ENCODE measurements at places on chromosomes 12 and 14. TPM values are rescaled to one million over a fixed set of nuclear protein-coding genes. Genes with fewer than 3 reads are reported as not detected.

DNA sequence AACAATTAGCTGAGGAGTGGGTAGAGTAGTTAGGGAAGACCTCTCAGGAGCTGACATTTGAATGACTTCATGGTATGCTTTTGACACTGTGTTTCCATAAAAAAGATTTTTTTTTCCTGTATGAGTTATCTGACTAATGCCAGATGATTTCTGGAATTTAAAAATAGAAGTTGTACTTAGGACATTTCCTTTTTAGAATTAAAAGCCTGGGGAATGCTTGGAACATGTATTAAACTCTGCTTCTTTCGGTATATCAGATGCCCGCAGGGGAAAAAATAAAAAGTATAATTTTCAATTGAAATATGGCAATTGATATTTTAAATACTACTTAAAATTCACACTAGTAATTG is 41.1 kb downstream of the BRMS1L start:
- no peaks in the 10 kb centered on the region for H3K27me3 ChIP-seq
- no peak overlapping the region for H3K27ac ChIP-seq
- no peak for DNase-seq
- no peak overlapping the region for H3K4me3 ChIP-seq

GRCh38 chr14:72104011-72104613 is 171.9 kb downstream of the RGS6 start:
- no peak overlapping the region for H3K27ac ChIP-seq
- no peak overlapping the region for H3K4me3 ChIP-seq
- H3K4me1 ChIP-seq, result no peaks in the 10 kb centered on the region

DNA sequence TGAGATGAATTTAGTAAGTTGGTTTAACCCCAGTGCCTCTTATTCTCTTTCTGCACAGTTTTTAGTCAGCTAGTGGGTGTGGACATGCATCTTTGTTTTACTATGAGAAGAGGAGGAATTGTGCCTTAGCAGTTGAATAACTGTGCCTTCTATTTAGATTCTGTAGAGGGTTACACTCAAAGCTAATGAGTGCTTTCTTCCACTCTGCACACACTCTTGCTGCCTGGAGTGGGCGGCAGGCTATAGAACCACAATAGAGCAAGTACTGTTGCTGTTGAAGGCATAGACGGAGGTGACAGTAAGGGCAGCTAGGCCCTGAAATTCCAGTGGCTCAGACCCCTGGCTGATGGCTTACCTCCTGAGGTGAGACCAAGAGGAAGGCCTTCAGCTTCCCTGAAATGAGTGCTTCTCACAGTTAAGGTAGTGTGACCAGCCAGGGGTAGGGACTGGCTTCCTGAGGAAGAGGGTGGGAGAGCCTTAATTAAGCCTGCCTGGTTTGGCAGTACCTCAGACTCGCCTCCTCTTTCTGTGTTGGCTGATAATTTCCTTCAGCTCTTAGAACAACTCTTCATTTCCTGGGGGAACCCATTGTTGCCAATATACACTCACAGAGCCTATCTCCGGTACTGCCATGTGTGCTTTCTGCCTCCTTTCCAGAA is 24.7 kb downstream of the SUSD6 start:
- peak overlapping the region; percentile 64 for H3K27ac ChIP-seq
- DNase-seq, result no peak
- H3K27me3 ChIP-seq, result no peaks in the 10 kb centered on the region
- H3K36me3 ChIP-seq, result no peaks in the 10 kb centered on the region

- H3K4me1 ChIP-seq, result peaks cover 4% of the 10 kb centered on the region
- no peaks in the 10 kb centered on the region for H3K27me3 ChIP-seq
- peak overlapping the region; percentile 86 for H3K27ac ChIP-seq
- no peak overlapping the region for H3K4me3 ChIP-seq
- peak; percentile 87 for DNase-seq
These were observed 18.2 kb upstream of the CACNA2D4 start for GRCh38 chr12:1936406-1937320.

- DNase-seq, result no peak
- H3K4me3 ChIP-seq, result no peak overlapping the region
- H3K27me3 ChIP-seq, result no peaks in the 10 kb centered on the region
- no peaks in the 10 kb centered on the region for H3K4me1 ChIP-seq
- no peak overlapping the region for H3K27ac ChIP-seq
These were observed 173.2 kb downstream of the CAND1 start for GRCh38 chr12:67442347-67442841.

- H3K27ac ChIP-seq, result no peak overlapping the region
- no peaks in the 10 kb centered on the region for H3K27me3 ChIP-seq
- H3K4me1 ChIP-seq, result no peaks in the 10 kb centered on the region
- no peak overlapping the region for H3K4me3 ChIP-seq
- no peak for DNase-seq
These were observed 102.1 kb downstream of the MYRFL start for GRCh38 chr12:69927164-69927563.

DNA sequence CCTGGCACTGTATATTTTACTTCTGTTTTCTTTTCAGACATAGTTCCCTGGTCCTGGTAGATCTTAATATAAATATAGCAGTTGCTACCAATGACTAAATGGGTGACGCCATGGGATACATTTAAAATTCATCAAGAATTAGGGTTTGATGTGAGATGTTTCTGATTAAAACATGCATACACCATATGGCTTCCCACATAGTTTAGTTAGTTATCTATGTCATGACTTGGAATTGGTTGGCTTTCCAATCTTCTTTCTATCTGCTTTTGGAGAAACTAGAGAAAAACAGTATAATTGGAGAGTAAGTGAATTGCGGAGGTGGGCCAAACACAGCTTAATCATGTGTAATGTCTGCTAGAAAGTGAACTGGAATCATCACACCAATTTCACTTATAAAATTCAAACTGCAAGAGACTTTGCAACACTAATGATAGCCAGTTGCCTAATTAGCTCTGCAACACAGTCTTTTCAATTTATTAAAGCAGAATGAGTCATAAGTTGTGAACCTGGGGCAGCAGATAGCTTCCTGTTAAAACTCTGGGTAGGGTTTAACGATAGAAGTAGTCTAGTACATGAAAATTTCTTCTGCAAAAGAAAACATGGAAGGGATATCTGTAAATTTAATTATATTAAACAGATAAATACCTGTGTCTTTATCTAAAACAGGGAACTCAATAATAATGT is 295.2 kb downstream of the SLC16A7 start:
- no peaks in the 10 kb centered on the region for H3K4me1 ChIP-seq
- no peaks in the 10 kb centered on the region for H3K27me3 ChIP-seq
- DNase-seq, result no peak
- H3K4me3 ChIP-seq, result no peak overlapping the region

DNA sequence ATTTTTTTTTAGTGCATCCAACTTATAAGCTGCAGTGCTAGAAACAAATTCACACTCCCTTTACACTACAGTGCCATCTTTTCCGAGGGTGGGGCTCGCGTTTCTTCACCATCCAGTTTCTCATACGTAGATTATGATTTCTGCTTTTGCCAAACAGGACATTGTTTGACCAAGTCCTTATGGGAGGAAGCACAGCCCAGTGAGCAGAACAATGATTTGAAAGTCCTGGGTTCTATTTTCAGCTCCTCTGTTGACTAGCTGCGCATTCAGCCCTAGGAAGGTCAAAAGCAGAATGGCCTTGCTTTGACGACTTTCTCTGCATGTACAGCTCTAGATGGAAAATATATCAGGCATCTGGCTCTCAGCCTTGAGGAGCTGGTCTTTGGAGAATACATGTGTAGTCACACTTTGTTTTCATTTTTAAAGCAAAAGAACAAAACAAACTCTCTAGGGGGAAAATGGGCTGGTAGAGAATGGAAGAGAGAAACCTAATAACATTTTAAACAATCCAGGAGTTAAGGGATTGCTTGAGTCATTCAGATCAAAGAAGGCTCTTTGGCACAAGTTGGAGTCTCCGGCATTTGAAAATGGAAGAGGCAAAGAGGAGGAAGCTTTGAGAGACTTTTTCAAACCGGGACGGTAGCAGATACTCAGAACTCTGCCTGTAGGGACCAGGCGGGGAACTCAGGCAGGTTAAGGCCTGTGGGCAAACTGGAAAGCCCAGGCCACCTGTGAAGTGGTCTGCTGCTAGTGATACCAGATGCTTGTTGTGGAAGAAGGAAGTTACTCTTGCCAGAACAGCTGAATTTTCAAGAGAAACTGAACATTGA is 257.3 kb upstream of the PLEKHG7 start:
- no peak overlapping the region for H3K4me3 ChIP-seq
- H3K36me3 ChIP-seq, result no peaks in the 10 kb centered on the region
- H3K27ac ChIP-seq, result no peak overlapping the region
- no peaks in the 10 kb centered on the region for H3K27me3 ChIP-seq
- H3K4me1 ChIP-seq, result no peaks in the 10 kb centered on the region

- no peaks in the 10 kb centered on the region for H3K36me3 ChIP-seq
- H3K27me3 ChIP-seq, result no peaks in the 10 kb centered on the region
- H3K27ac ChIP-seq, result no peak overlapping the region
- no peak overlapping the region for H3K4me3 ChIP-seq
- DNase-seq, result no peak
- no peaks in the 10 kb centered on the region for H3K4me1 ChIP-seq
These were observed 259.9 kb downstream of the CEP128 start for GRCh38 chr14:80681651-80682050.

DNA sequence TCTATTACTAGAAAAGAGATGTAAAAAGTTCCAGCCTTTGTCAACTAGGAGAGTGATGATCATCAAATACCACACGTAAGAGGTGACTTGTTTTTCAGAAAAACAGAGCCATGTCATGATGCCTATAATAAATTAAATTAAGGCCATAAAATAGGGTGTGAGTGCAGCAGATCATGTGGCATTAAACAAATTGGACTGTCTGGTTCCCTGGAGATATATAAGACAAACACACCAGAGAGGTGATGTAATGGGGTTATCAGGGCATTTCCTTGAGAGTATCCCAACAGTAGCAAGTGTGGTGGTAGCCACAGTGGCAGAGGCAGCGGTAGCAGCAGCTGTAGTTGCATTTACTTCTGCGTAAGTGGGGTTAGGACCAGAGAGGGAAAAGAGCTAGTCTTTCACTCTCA is 14.6 kb upstream of the GALNT6 start:
- peak overlapping the region; percentile 45 for H3K27ac ChIP-seq
- H3K4me1 ChIP-seq, result no peaks in the 10 kb centered on the region
- no peaks in the 10 kb centered on the region for H3K36me3 ChIP-seq
- no peak for DNase-seq

DNA sequence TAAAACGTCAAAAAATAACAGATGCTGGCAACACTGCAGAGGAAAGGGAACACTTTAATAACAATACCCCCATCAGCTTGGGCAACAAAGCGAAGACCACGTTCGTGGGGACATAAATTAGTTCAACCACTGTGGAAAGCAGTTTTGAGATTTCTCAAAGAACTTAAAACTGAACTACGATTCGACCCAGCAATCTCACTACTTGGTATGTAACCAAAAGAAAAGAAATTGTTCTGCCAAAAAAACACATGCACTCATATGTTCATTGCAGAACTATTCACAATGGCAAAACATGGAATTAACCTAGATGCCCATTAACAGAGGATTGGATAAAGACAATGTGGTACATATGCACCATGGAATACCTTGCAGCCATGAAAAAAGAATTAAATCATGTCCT is 81.2 kb upstream of the RAP1B start:
- H3K4me3 ChIP-seq, result no peak overlapping the region
- no peak for DNase-seq
- H3K27me3 ChIP-seq, result no peaks in the 10 kb centered on the region
- H3K36me3 ChIP-seq, result no peaks in the 10 kb centered on the region

GRCh38 chr12:119448611-119449131 is 114.1 kb downstream of the CCDC60 start:
- H3K27ac ChIP-seq, result no peak overlapping the region
- H3K4me3 ChIP-seq, result no peak overlapping the region
- no peaks in the 10 kb centered on the region for H3K4me1 ChIP-seq
- DNase-seq, result no peak

GRCh38 chr14:103361867-103362266 is 23.3 kb upstream of the MARK3 start:
- H3K27ac ChIP-seq, result no peak overlapping the region
- no peaks in the 10 kb centered on the region for H3K27me3 ChIP-seq
- no peaks in the 10 kb centered on the region for H3K4me1 ChIP-seq
- no peak overlapping the region for H3K4me3 ChIP-seq
- no peaks in the 10 kb centered on the region for H3K36me3 ChIP-seq

DNA sequence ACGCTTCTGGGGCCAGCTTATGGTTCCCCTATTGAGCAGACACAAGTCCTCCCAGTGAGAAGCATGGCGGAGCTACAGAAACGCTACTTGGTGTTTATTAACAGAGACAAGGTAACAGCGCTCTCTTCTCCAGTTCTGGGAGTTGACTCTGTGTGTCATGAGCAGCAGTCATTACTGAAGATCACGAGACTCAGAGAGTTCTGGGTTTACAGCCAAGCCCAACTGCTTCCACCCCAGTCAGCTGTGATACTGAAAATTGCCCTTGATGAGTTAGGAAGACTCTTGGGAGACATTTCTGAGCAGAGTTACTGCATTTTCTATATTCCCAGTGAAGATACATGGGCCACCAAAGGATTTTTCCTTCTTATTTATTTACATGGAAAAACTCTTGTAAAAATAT is 48.6 kb downstream of the CFAP251 start:
- H3K27ac ChIP-seq, result no peak overlapping the region
- H3K4me3 ChIP-seq, result no peak overlapping the region
- H3K27me3 ChIP-seq, result no peaks in the 10 kb centered on the region
- no peaks in the 10 kb centered on the region for H3K36me3 ChIP-seq

- no peaks in the 10 kb centered on the region for H3K4me1 ChIP-seq
- DNase-seq, result no peak
- no peak overlapping the region for H3K27ac ChIP-seq
- no peaks in the 10 kb centered on the region for H3K36me3 ChIP-seq
- no peaks in the 10 kb centered on the region for H3K27me3 ChIP-seq
- no peak overlapping the region for H3K4me3 ChIP-seq
These were observed 174.9 kb downstream of the FOXN3 start for GRCh38 chr14:89241934-89242651.

- H3K27me3 ChIP-seq, result no peaks in the 10 kb centered on the region
- no peak overlapping the region for H3K4me3 ChIP-seq
- no peak overlapping the region for H3K27ac ChIP-seq
- peaks cover 3% of the 10 kb centered on the region for H3K4me1 ChIP-seq
- no peak for DNase-seq
These were observed 6.6 kb downstream of the RAN start for GRCh38 chr12:130878193-130879185.

- no peak for DNase-seq
- H3K27ac ChIP-seq, result no peak overlapping the region
- H3K4me1 ChIP-seq, result no peaks in the 10 kb centered on the region
- H3K36me3 ChIP-seq, result no peaks in the 10 kb centered on the region
- no peak overlapping the region for H3K4me3 ChIP-seq
These were observed 22.0 kb downstream of the SLC25A21 start for GRCh38 chr14:37150414-37150813.

Gene GSC
- not detected for total RNA-seq

Gene SSPN
- 13.5 TPM for total RNA-seq

Gene PRH1
- total RNA-seq, result 12.3 TPM

Gene PLEKHD1
- total RNA-seq, result 0.10 TPM

Gene MEG3
- 11.0 TPM for total RNA-seq

Gene HOXC4
- total RNA-seq, result not detected

Gene VWF
- 63.2 TPM for total RNA-seq

Gene GARIN6
- not detected for total RNA-seq

Gene MYH6
- total RNA-seq, result 1.6 TPM

Gene IL31
- total RNA-seq, result not detected

Gene ARF3
- total RNA-seq, result 261 TPM

Gene TGFB3
- total RNA-seq, result 3.9 TPM
